Esophagus squamous epithelium (tissue), 5 donors: ENCODE measurements at places on chromosomes 13 and 19.

GRCh38 chr19:37763488-37763887 lies 15.9 kb downstream of the ZNF573 start:
- H3K27me3 ChIP-seq = no peaks in the 10 kb centered on the region
- no peak for DNase-seq
- H3K4me3 ChIP-seq = no peak overlapping the region
- H3K36me3 ChIP-seq = no peaks in the 10 kb centered on the region

DNA sequence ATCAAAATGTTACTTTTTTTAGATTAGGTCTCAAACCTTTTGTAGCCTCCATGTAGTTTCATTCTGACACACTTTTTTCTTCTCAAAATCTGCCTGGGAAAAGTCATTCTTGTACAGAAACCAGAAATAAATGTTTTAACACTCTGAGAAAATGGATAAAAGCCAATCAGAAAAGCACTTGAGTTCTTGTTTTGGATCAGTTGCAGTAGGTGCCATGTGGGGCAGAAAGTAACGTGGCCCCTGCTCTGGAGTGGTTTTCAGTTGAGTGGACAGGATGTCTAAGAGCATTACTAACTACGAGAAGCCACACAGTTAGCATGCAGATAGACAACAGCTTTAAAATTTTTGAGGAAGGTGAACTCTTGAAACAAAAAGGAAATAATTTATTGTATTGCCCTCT lies 19.1 kb downstream of the GPR183 start:
- H3K4me3 ChIP-seq = no peak overlapping the region
- peaks cover 3% of the 10 kb centered on the region for H3K36me3 ChIP-seq
- H3K27me3 ChIP-seq = no peaks in the 10 kb centered on the region

DNA sequence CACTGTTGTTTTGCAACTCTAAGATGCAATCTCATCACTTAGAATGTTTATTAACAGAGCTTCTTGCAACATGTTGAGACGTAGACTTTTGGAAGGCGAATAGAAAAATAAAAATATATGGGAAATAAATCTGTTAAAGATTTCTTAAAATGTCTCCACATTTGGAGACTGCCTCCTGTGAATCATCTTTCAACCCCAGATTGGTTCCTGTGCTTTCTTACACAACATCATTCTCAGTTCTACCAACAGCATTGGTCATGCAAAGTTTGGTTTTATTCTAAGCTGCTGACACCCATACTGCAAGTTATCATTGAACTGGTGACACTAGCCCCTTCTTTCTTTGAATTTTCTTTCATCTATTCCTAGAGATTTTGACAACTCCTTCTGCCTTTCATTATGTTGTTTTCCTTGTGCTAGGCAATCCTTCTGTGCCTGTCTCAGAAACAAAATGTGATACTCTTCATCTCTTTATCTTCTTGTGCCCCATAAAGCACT lies 1.6 kb upstream of the IGFL3 start:
- H3K36me3 ChIP-seq = no peaks in the 10 kb centered on the region
- H3K27me3 ChIP-seq = no peaks in the 10 kb centered on the region
- no peak overlapping the region for H3K4me3 ChIP-seq
- no peak overlapping the region for H3K27ac ChIP-seq
- no peaks in the 10 kb centered on the region for H3K4me1 ChIP-seq

DNA sequence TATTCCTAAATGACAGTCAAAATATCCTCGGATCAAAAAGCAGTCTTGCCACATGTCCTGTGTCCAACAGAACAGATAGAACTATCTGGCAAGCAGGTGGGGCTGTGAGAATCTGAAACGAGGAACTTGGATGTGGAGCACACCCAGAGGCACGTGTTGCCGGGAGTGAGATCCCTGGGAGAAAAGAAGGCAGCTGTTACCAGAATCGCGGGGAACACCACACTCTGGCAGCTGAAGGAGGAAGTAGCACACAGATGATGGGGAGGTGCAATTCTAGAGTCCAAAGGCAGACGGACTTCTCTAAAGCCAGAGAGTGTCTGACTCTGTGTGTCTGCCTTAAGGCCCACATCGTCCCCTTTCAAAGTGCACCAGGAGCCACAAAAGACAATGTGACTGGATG lies 22.3 kb downstream of the SLC7A1 start:
- H3K4me3 ChIP-seq = no peak overlapping the region
- H3K4me1 ChIP-seq = peaks cover 10% of the 10 kb centered on the region
- H3K36me3 ChIP-seq = no peaks in the 10 kb centered on the region
- H3K27ac ChIP-seq = peak overlapping the region; percentile 80

- no peaks in the 10 kb centered on the region for H3K36me3 ChIP-seq
- no peaks in the 10 kb centered on the region for H3K27me3 ChIP-seq
- no peak overlapping the region for H3K4me3 ChIP-seq
- H3K27ac ChIP-seq = no peak overlapping the region
- DNase-seq = no peak
Observed at GRCh38 chr19:35487656-35488182, 2.5 kb downstream of the KRTDAP start.

GRCh38 chr13:22926748-22927400 lies 253.9 kb upstream of the SGCG start:
- H3K4me3 ChIP-seq = peak overlapping the region; percentile 55
- no peaks in the 10 kb centered on the region for H3K36me3 ChIP-seq
- H3K27me3 ChIP-seq = peaks cover 7% of the 10 kb centered on the region
- H3K4me1 ChIP-seq = peaks cover 20% of the 10 kb centered on the region

- no peak for DNase-seq
- peak overlapping the region; percentile 43 for H3K4me3 ChIP-seq
- no peaks in the 10 kb centered on the region for H3K36me3 ChIP-seq
- no peak overlapping the region for H3K27ac ChIP-seq
- peaks cover 6% of the 10 kb centered on the region for H3K4me1 ChIP-seq
Observed at GRCh38 chr13:99176309-99177276, 24.1 kb upstream of the UBAC2 start.
